ENCODE measurements at places on chromosomes 5 and 9. TPM values are rescaled to one million over a fixed set of nuclear protein-coding genes. Genes with fewer than 3 reads are reported as not detected.

ADAMTS13 gene
- polyA plus RNA-seq: 4.0 TPM

PCDHA4 gene
- 25.6 TPM for polyA plus RNA-seq

GABRA1 gene
- 9.2 TPM for polyA plus RNA-seq

ERMP1 gene
- 21.0 TPM for polyA plus RNA-seq

RNF180 gene
- polyA plus RNA-seq: 0.64 TPM

KLF4 gene
- polyA plus RNA-seq: 9.1 TPM

PHYHD1 gene
- 14.9 TPM for polyA plus RNA-seq

ABCA1 gene
- 0.90 TPM for polyA plus RNA-seq

SPINK6 gene
- not detected for polyA plus RNA-seq

FGD3 gene
- polyA plus RNA-seq: 6.5 TPM

ABO gene
- polyA plus RNA-seq: 0.12 TPM

CENPH gene
- 38.0 TPM for polyA plus RNA-seq

ELOVL7 gene
- polyA plus RNA-seq: 6.5 TPM

Measured in brain (organoid and tissue), 16 donors.